ENCODE measurements at places on chromosomes 1 and 21.

- peak; percentile 19 for DNase-seq
These were observed 61.4 kb upstream of the TNFSF18 start for GRCh38 chr1:173112129-173112528.

GRCh38 chr1:201880928-201881571, 7.6 kb upstream of the SHISA4 start:
- no peak for DNase-seq

DNA sequence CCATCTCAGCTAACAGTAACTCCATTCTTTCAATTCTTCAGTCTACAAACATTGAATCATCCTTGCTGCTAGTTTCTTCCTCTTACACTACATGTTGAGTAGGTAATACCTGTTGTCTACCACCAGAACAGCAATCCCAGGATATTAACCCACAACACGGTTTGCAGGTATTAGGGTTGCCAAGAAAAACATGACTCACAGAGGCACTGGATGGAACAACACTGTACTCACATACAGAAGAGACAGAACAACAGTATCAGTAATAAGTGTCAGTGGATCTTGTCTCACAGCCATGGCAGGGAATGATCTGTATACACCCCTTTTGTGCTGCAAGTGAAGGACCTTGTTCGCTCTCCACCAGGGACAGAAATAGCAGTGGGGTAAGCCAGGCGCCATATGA, 212.1 kb downstream of the GPR52 start:
- no peak for DNase-seq

DNA sequence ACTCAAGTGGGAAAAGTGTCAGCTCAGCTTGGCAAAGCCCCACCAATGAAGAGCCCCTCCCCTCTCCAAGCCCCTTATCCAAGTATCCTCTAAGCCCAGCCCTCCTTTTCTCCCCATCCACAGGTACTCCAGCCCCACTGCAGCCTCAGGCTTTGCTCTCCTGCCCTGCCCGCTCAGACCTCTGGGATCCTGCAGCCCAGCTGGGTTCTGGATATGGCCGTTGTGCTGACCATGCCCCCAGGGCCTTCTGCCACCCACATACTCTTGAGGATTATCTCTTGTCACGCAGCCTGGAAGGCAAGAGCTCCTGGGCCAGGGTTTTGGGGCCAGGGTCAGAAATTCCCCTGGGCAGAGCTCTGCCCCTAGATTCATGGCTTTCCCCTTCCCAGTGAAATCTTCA, 4.7 kb downstream of the SHISA4 start:
- no peak for DNase-seq

DNA sequence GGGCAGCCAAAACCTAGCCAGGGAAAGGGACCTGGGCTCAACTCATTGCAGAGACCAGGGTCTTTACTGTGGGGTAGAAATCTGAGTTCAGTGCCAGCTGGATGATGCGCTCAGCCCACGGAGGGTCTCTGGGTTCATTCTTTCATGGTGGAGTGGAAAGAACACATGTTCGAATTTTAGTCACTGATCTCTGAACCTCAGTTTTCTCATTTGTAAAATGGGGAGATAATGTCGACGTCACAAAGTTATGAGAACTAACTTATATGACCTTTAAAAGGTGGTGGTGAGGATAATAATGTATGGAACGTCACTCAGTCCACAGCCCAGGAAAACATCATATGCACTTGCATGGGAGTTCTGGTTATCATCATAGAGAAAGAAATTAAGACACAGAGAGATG, 1.2 kb upstream of the TAL1 start:
- peak; percentile 10 for DNase-seq

DNA sequence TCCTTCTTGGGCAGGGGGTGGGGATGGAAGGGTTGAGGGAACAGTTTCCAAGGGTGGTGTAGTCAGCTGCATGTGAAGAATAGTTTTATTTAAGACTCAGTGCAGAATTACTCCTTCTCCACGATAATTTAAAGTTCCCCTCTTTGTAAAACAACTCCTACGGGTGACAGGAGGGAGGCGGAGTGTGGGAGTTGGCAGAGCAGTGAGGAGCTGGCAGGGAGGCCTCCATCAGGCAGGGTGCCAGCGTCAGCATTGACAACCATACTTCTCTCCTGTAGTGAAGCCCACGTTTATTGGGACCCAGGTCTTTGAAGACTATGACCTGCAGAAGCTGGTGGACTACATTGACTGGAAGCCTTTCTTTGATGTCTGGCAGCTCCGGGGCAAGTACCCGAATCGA, 93.8 kb downstream of the MTR start:
- no peak for DNase-seq

- DNase-seq, result no peak
These were observed 19.1 kb downstream of the RPAP2 start for GRCh38 chr1:92317836-92318493.

- no peak for DNase-seq
These were observed 515.8 kb downstream of the SMYD3 start for GRCh38 chr1:245991266-245991665.

DNA sequence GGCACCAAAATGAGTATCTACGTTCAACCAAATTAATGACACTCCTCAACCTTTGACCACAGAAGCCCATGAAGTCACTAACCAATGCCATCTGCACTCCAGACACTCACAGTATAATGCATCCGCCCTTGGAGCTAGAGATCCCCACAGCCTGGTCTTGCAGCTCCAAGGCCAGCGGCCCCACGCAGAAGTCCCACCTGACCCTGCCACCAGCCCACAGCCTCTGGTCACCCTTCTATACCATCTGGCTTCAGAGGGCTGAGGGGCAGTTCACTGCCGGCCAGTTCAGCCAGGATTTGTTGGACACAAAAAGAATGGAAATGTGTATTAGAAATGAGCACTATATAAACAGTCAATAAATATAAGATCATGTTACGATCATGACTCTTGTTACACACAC, 211.2 kb downstream of the RRAGC start:
- no peak for DNase-seq

Measured in GM20000 (cell line).